Heart right ventricle (tissue), 16 donors: ENCODE measurements at places on chromosomes 3 and 15. TPM values are rescaled to one million over a fixed set of nuclear protein-coding genes. Genes with fewer than 3 reads are reported as not detected.

Gene CP
- 4.5 TPM for total RNA-seq

Gene RNU5B-1
- not detected for total RNA-seq

Gene ZNF660
- 1.5 TPM for total RNA-seq

Gene TICRR
- 0.05 TPM for total RNA-seq

Gene SLC9A9
- 2.1 TPM for total RNA-seq

Gene FHIT
- 18.6 TPM for total RNA-seq

Gene EBLN2
- 0.88 TPM for total RNA-seq

Gene CSPG4
- total RNA-seq: 18.2 TPM

Gene PRTG
- total RNA-seq: 1.8 TPM

Gene CCR1
- total RNA-seq: 0.66 TPM

Gene TXNRD3
- total RNA-seq: 7.8 TPM

Gene BLM
- 3.6 TPM for total RNA-seq

Gene CTSH
- 67.4 TPM for total RNA-seq

Gene ZNF860
- total RNA-seq: 0.07 TPM

Gene CCDC13
- 0.77 TPM for total RNA-seq

Gene GOLGA6L10
- 0.70 TPM for total RNA-seq

Gene NRG4
- 0.19 TPM for total RNA-seq

Gene RFT1
- 10.1 TPM for total RNA-seq

Gene SKIL
- 25.1 TPM for total RNA-seq

Gene C3orf80
- 0.40 TPM for total RNA-seq

Gene TMEM266
- total RNA-seq: 0.15 TPM

Gene FAM81A
- total RNA-seq: 4.5 TPM

Gene RBM6
- 36.8 TPM for total RNA-seq

Gene PLSCR5
- total RNA-seq: not detected

Gene SOX2
- 0.20 TPM for total RNA-seq

Gene DIS3L
- total RNA-seq: 43.9 TPM

Gene PLA2G4B
- 4.1 TPM for total RNA-seq

Gene MAP6D1
- 2.3 TPM for total RNA-seq

Gene CYP19A1
- 0.58 TPM for total RNA-seq

Gene PLXNA1
- total RNA-seq: 29.3 TPM

Gene LIPC
- total RNA-seq: 0.52 TPM

Gene CLDN16
- total RNA-seq: not detected

Gene SAMD7
- not detected for total RNA-seq

Gene ZNF620
- total RNA-seq: 3.6 TPM

Gene ESYT3
- 1.1 TPM for total RNA-seq

Gene CLEC3B
- total RNA-seq: 64.6 TPM

Gene CELSR3
- 0.13 TPM for total RNA-seq

Gene AGBL1
- 0.09 TPM for total RNA-seq

Gene SCN11A
- not detected for total RNA-seq

Gene CPLX3
- total RNA-seq: not detected

Gene BFSP2
- not detected for total RNA-seq

Gene ZKSCAN7
- 3.9 TPM for total RNA-seq

Gene CLDN18
- total RNA-seq: not detected

Gene GP9
- not detected for total RNA-seq

Gene IQCF5
- not detected for total RNA-seq

Gene SEC22C
- 26.4 TPM for total RNA-seq

Gene LMAN1L
- total RNA-seq: 8.9 TPM

Gene ETFA
- 384 TPM for total RNA-seq

Gene CHRM5
- not detected for total RNA-seq

Gene CAV3
- total RNA-seq: 20.9 TPM

Gene FOXP1
- total RNA-seq: 51.9 TPM

Gene SCG5
- total RNA-seq: 0.23 TPM
